Stimulated activated CD4-positive, alpha-beta T cell treated with anti-CD3 and anti-CD28 coated beads, Interleukin-1b, Interleukin-23, amount 100 ng/mL, for 1 hour (primary cell): ENCODE measurements at places on chromosomes 2 and 18.

DNA sequence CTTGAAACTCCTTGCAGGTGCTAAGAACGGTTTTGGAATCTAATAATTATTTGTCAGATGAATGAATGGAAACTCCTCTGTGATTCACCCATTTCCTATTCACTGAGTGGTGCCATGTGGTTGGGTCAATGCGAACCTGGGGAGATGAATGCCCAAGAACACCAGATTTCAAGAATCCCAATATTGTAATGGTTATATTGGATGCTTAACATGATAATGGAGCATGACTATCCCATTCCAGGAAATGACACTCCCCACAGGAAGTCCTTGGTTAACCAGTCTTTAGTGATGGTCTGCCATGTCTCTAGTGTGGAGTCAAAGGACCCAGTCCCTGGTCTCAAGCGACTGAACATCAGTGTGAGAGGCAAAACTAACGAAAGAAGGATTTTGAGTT, 67.9 kb upstream of the ST3GAL5 start:
- no peak for DNase-seq

GRCh38 chr2:229287823-229288222, 16.7 kb upstream of the PID1 start:
- no peak for DNase-seq

DNA sequence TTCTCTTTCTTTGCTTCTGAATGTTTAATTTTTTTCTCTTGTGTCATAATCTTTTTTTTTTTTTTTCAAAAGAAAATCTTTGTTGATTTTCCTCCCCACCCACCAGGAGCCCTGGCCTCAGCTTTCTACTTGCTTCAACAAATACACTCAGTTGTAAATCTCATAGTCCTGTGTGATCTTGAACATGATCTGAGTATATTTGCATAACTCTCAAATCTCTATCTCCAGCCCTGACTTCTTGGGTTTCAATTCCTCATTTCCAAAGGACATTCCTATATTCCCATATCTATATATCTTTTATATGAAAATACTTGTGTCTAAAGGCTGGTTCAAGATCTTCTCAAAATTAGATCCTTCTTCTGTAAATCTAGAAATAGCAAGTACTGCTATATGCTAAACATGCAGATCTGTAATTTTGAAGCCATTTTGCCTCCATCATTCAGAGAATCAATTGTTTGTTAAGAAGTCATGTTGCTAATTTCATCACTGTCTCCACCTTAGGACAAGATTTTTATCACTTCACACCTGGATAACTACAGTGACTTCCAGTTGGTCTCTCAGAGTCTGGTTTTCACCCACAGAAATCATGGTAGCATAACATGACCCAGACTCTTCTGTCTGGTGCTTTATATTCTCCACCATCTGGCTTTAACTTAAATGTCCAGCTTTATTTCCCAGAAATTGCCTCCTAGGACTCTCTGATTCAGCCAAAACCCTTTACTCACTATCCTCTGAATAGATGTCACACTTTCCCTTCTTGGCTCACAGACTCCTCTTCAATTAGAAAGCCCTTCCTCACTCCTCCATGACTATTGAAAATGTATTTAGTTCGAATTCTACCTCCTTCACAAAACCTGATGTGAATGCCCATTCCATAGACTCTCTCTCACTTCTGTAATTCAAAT, 98.1 kb downstream of the ZEB2 start:
- no peak for DNase-seq

GRCh38 chr2:202406445-202406978, 30.4 kb downstream of the BMPR2 start:
- DNase-seq, result no peak

DNA sequence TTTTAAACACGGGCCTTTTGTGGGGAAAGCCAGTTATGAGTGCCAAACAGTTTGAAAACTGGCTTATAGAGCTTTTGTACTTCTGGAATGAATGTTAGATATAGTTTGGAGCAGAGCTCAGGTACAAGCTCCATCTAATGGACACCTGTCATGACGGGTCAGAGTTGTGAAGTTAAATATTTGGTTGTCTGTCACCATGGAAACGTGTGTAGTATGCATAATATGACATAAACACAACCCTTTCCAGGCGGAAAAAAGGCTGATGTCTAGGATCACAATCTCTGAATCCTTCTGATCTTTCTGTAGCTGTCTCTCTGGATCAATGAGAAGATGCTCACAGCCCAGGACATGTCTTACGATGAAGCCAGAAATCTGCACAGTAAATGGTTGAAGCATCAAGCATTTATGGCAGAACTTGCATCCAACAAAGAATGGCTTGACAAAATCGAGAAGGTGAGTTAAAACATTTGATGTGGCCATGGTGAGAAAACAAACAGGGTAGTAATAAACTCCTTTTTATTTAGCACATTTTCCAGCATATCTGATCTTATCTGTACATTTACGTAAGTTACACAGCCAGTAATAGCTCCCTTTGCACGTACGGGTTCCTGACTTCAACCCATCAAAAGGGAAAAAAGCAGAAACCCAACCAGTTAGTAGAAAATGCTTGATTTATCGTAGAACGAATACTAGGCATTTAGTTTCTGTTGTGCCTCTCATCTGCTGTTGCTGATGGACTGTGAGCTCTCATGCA, 80.6 kb upstream of the EML6 start:
- DNase-seq, result no peak

- DNase-seq, result no peak
Measured at GRCh38 chr18:57728941-57729511, 74.1 kb downstream of the ATP8B1 start.

- DNase-seq, result no peak
Measured at GRCh38 chr18:51559198-51559901, 361.9 kb upstream of the MEX3C start.

GRCh38 chr2:201152999-201153815, 29.7 kb upstream of the CASP10 start:
- DNase-seq, result no peak

DNA sequence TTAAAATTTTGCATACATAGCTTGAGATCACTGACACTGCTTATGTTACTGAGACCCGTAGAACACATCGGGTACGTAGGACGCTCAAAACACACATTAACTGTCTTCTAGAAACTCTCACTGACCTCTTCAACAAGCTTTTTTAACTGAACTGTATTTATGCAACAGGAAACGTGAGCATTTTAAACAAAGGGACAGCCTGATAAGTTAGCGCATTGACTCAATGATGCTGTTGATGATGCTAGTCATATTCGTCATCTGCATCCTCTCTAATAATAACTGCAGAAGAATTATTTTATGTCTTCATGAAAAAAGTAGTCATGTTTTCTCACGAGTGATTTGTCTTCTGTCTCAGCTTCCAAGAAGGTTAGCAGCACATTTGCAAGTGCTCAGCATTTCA, 824.0 kb downstream of the DCDC2C start:
- no peak for DNase-seq

DNA sequence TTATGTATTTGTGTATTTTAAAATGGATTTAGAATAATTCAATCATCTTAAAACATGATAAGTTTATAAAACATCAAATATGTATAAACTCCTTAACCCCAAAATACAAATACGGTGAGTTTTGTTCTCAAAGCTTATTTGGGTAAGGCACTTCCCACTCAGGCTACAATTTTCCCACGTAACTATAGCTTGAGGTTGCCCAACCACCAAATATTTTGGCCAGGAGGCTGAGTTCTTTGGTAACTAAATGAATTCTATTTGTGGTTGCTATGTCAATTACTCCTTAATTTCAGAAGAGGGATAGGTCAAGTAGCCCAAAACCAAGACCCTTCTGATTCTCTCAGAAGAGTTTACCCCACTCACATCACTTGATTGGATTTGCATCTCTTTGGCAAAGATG, 70.4 kb downstream of the MYL12B start:
- no peak for DNase-seq

DNA sequence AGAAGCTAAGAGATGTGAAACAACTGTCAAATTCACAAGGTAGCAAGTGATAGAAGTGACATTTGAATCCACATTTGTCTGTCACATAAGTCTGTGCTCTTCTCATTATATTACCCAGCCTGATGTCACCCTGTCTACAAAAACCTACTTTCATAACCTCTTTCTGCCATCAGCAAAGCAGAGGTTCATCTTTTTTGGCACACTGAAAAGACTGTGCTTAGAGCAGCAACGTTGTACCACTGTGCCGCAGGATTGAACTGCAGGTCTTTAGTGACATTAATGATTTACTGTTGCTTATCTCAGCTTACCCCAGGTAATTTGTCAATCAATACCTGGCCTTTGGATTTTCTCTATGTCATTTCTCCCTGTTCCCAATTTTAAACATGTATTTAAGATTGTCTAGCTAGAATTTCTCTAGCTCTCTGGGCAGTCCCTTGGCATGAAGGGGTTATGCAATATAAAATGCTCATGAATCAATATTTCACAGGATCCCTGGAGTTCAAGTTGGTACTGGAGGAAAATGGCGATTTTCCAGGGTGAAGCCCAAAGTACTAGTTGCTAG, 31.4 kb upstream of the TDRD15 start:
- no peak for DNase-seq

- DNase-seq, result no peak
Measured at GRCh38 chr18:8996771-8997432, 105.6 kb upstream of the NDUFV2 start.

- DNase-seq, result no peak
Measured at GRCh38 chr2:168935810-168936581, 34.9 kb downstream of the G6PC2 start.

DNA sequence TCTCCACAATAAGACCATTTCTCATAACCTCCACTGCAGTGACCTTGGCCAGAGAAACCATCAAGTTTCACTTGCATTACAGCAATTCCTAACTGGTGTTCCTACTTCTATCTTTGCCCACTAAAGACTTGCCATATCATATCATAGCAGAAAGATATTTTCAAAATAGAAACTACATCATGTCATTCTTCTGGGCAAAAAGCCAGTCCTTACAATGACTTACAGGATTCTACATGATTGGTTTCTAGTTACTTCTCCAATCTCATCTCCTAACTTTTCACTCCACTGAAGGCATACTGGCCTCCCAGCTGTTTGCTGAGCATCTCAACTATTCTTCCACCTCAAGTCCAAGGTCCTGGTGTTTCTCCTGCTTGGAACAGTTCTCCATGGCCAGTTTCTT, 151.4 kb downstream of the HNMT start:
- no peak for DNase-seq

DNA sequence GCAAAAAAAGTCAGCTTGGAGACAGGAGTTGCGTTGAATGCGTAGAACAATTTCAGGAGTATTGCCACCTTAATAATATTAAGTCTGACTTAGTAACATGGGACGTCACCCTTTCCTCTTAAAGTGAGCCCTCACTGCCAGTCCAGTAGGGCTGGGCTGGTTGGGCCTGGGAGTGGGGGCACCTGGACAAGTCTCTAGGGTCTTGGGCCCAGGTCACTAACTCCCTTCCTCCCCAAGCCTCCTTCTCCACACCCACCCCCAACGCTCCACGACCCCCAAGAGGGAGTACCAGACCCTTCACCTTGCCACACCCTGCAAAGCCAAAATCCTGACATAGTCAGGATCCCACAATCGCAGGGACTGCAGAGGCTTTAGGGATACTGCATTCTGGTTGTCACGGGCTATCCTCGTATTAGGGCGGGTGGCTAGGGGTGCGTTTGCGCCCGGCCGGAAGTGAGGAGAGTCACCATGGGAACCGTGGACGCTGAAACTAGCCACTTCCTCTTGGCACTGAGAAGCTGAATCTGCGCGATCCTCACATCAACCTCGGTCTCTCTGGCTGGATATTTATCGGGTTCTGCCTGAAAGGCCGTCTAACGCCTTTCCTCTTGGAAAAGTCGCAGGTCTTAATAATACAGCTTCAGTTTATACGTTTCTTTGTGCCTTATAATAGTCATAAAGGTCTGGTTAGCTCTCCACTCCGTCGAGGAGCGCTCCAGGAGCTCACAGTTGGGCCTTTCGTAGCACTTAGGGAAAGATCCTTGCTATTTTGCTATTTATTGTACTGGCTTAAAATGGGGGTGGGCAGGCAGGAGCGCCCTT, 10.3 kb upstream of the CXXC1 start:
- no peak for DNase-seq

- DNase-seq, result no peak
Measured at GRCh38 chr2:170177950-170178781, at the start of gene MYO3B. TSS of gene MYO3B (plus strand) at chr2:170178147. CDS start at chr2:170178288, 141 bp downstream.

DNA sequence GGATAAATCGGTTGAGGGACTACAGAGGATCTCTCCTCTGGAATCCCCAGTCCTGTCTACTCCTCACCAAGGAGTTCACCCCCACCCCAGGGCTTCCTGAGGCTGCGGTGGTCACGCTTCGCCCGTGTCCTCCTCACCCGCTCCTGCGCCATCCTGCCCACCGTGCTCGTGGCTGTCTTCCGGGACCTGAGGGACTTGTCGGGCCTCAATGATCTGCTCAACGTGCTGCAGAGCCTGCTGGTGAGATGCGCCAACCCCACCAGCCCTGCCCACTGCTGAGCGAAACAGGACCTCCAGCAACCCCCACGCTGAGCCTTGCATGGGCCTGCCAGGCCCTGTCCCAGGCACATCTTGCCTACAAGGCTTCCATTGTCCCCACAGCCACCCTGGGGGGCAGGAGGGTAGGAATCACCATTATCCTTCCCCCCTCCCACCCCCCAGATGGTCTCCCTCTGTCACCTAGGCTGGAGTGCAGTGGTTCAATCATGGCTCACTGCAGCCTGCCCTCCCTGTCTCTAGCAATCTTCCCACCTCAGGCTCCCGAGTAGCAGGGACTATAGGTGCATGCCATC, 6.7 kb upstream of the CTDSP1 start:
- DNase-seq, result no peak

- no peak for DNase-seq
Measured at GRCh38 chr2:42345986-42346385, 15.0 kb downstream of the COX7A2L start.

DNA sequence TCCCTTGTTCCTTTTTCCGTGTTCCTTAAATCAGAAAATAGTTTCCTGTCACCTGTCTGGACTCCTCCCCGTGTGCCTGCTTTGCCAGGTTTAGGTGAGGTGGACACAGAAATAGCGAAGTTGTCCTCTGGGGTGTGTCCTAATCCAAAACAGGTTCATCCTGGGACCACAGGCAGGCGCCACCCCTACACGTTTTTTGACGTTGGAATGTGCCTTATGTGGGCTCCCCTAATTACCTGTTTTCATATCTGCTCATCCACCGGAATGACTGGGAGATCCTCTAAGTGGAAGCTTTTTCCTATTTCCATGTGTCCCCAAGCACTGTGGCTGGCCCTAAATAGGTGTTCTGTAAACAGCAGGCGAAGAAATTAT, 49.0 kb upstream of the PAIP2B start:
- DNase-seq, result no peak

- no peak for DNase-seq
Measured at GRCh38 chr18:69789794-69790193, 157.9 kb downstream of the CD226 start.

- no peak for DNase-seq
Measured at GRCh38 chr2:207231106-207231865, 65.5 kb upstream of the KLF7 start.

GRCh38 chr18:49072524-49072934, 121.8 kb upstream of the SMAD7 start:
- no peak for DNase-seq

- no peak for DNase-seq
Measured at GRCh38 chr2:107511970-107512789, 314.5 kb upstream of the RGPD4 start.

- DNase-seq, result no peak
Measured at GRCh38 chr18:52342456-52342855, 2.5 kb downstream of the DCC start.

- DNase-seq, result no peak
Measured at GRCh38 chr2:69223759-69224511, 163.1 kb downstream of the GFPT1 start.

GRCh38 chr2:238344035-238344434, 23.7 kb downstream of the TRAF3IP1 start:
- no peak for DNase-seq
